ENCODE measurements at places on chromosomes 5 and 9.

- DNase-seq, result no peak
These were observed 283.9 kb upstream of the RFX3 start for GRCh38 chr9:3809724-3810123.

DNA sequence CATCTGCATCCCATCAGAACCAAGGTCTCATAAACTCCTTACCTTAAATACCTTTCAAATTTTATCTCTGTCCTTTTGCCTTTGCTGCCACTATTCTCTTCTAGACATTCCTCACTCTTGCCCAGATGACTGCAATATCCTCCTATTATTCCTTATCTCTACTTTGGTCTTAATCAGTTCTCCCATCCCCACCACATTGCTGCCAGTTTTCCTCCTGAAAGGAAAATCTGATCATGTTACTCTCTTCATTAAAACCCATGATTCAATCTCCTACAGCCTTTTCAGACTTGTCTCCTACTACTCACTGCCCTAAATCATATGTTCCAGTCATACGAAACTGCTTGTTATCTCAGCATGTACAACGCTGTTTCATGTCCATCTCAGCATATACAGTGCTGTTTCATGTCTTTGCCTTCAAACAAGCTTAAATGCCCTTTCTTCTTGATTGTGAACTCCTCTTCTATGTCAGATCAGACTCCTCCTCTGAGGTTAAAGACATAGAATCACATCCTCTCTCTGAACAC, 152.6 kb upstream of the FST start:
- DNase-seq, result no peak

- DNase-seq, result no peak
These were observed 34.1 kb downstream of the ECPAS start for GRCh38 chr9:111450124-111450523.

DNA sequence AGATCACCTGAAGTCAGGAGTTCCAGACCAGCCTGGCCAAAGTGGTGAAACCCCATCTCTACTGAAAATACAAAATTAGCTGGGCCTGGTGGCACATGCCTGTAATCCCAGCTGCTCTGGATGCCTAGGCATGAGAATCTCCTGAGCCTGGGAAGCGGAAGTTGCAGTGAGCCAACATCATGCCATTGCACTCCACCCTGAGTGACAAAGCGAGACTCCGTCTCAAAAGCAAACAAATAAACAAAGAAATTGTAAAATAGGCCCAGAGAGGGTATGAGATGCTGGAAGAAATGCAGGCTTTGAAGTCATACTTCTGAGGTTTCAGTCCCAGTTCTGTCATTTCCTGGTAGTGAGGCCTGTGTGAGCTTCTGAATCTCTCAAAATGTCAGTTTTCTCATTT, 5.3 kb upstream of the ARHGEF37 start:
- peak; percentile 53 for DNase-seq

- DNase-seq, result no peak
These were observed 265.8 kb upstream of the IRX4 start for GRCh38 chr5:2148312-2149194.

DNA sequence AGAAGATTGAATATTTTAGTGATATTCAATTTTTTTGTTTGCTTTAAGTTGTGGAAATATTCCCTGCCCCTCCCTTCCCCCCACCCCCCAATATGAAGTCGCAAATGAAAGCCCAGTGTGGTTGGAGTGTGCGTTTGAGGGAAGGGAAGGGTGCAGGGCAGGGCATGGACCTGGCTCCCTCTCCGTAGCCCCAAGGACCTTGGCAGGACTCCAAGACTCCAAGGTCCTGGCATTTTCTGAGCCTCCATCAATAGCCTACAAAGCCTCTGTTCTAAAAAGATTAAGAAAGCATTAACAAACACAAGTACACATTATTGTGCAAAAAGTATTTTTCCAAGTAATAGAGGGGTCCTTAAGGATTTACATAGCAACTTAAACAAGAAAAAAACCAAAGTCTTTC, 38.8 kb upstream of the PTPN3 start:
- DNase-seq, result no peak

DNA sequence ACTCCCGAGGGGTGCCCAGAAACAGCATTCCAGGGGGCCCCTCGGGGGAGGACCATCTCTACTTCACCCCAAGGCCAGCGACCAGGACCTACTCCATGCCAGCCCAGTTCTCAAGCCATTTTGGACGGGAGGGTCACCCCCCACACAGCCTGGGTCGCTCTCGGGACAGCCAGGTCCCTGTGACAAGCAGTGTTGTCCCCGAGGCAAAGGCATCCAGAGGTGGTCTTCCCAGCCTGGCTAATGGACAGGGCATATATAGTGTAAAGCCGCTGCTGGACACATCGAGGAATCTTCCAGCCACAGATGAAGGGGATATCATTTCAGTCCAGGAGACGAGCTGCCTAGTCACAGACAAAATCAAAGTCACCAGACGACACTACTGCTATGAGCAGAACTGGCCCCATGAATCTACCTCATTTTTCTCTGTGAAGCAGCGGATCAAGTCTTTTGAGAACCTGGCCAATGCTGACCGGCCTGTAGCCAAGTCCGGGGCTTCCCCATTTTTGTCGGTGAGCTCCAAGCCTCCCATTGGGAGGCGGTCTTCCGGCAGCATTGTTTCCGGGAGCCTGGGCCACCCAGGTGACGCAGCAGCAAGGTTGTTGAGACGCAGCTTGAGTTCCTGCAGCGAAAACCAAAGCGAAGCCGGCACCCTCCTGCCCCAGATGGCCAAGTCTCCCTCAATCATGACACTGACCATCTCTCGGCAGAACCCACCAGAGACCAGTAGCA, 83.9 kb downstream of the GOLPH3 start:
- no peak for DNase-seq

GRCh38 chr9:96318921-96319565, 17.1 kb upstream of the HSD17B3 start:
- DNase-seq, result no peak

DNA sequence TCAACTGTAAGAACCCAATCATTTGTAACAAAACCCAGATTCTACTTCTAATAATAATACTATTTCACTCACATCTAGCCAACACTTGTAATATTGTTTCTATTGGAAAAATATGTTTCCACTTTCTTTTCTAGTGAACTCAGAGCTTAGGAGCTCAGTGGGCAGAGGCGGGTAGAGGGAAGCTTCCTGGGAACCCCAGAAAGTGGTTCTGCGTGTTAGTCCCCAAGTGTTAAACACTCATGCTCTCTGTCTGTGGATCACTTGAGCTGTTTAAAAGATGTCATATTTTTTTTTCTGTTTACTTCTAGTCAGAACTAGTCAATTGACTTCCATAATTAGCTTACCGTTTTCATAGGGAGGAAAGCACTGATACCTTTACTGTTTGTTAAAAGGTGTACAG, 20.6 kb downstream of the SNX18 start:
- DNase-seq, result no peak

GRCh38 chr9:20619487-20620200, 2.7 kb downstream of the MLLT3 start:
- DNase-seq, result peak; percentile 34

DNA sequence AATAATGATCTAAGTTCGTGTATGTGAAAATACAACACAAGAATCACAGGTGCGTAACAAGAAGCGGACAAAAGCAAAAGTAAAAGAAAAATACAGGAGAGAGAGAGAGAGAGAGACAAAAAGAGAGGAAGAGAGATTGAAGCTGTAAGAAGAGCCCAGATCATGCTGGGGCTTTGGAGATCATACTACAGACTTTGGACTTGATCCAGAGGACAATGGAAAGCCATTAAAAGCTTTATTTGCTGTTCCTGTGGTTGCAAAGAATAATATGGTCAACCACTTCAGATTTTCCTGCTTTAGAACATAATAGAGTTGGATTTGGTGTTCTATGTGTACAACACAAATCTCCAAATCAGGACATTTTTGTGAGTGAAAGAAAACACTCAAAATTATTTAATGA, 561.4 kb downstream of the CAAP1 start:
- DNase-seq, result no peak

GRCh38 chr9:5364294-5365024, 24.8 kb upstream of the RLN1 start:
- no peak for DNase-seq

DNA sequence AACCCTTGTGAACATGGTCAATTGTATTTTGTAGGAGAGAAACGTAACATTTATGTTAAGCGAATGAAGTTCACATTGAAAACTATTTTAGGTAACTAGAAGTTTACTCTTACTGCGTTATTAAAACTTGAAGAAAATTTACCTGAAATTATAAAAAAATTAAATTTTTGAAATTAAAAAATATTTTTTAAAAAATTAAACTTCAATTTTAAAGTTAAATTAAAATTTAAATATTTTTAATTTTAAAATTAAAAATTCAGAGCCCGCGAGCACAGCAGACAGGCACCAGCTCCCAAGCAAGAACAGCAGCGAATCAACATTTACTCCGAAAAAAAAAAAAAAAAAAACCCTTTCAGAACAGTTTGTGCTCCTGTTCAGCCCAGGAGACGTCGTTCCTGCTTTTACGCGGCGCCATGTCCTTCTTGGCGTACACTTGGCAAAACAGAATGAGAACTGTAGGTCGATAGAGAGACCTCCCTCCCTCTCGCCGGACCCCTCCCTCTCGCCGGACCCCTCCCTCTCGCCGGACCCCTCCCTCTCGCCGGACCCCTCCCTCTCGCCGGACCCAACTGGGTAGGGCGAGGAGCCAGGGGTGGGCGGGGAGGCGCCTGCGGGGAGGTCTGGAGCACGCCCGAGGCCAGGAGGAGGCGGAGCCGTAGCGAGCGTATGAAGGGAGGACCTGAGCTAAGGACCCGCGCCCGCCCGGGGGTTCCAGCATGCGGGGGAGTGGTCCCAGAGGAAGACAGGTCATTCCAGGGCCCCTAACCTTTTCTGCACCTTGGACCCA, 235.8 kb downstream of the ROR2 start:
- DNase-seq, result no peak

DNA sequence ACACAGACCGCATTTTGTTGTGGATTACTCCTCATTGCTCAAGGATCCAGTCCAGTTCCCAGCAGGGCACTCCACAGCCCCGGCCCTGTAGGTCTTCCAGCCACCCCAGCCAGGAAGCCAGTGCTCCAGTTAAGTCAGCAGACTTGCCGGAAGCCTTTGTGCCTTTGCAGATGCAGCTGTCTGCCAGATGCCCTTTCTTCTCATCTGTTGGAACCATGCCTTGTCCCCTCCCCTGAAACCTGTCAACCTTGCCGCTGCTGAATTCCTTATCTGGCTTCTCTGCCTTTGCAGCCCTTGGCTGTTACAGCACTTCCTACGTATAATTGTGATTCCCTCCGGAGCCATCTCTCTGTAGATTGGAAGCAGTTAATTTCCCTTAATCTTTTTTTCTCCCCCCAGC, 28.4 kb downstream of the PSAT1 start:
- no peak for DNase-seq

- DNase-seq, result no peak
These were observed 74.9 kb downstream of the FANCC start for GRCh38 chr9:95242613-95243012.

DNA sequence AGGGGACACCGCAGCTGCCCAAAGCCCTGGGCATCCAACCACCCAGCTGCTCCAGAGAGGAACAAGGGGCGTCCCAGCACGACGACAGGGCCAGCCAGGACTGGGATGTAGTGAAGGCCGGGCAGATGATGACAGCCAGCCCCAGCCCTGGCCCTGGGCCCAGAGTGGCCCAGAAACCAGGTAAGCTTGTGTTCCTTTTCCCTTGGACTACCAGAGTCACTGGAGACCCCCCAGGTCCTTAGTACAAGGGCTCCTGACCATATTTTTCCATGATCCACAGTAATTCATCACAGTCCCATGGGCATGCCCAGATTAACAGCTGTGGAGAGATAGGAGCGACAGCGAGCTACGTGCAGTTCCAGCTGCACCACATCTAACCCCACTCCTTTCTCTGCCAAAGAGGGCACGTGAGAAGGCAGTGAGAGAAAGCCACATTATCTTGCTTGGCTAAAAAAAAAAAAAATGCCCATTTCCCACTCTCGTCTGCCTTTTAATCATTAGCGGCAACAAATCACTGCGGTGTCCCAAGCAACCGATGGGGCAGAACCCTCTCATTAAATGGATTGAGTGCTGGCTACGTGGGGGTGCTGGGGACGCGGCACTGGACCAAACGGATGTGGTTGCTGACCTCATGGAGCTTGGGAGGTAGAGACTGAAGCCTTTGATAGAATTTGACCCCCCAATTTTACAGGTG, 21.7 kb upstream of the SYNPO start:
- no peak for DNase-seq

DNA sequence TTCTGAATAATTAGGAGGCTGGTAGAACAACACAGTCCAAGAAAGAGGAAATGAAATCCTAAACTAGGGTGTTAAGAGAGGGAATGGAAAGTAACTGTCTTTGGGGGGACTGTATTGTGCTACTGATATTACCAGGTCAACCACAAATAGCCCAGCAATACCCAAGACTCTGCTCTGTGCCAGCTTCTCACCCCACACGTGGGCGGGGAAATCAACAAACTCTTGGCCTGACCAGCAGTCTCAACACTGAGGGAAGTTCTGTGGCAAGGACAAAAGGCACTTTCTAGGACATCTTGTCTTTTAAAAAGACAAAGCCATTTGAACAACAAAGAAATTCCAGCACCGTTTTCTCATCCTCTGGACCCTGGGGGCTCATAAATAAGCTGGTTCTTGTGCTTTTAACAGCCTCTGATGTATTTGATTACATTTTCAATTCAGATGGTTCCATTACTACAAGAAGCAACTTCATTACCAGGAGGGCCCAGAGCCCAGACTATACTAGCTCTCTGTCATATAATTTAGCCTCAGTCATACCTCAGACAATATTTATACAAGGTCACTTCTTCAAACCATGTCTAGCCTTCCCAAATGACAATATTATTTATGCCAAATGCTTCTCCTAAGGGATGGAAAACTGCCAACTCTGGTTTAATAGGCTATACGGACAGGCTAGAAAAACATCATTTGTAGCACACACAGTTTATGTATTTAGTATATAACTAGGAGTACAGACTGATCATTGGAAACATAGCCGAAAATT, 297.8 kb downstream of the CWC27 start:
- DNase-seq, result no peak

DNA sequence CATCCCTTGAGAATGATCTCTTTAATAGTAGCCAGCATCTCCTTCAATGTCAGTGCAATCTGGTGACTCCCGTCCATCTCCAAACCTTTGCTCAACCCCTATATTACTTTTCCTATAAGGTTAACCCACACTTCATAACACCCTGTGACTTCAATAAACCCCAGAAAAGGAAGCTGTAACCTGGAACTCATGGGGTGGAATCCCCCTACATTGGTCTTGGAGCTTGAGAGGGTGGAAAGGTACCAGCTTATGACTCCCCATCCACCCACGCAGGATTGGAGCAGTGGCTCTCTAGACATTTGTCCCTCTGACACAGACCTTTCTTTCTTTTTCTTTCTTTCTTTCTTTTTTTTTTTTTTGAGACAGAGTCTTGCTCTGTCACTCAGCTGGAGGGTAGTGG, 54.7 kb upstream of the ZFR start:
- no peak for DNase-seq

DNA sequence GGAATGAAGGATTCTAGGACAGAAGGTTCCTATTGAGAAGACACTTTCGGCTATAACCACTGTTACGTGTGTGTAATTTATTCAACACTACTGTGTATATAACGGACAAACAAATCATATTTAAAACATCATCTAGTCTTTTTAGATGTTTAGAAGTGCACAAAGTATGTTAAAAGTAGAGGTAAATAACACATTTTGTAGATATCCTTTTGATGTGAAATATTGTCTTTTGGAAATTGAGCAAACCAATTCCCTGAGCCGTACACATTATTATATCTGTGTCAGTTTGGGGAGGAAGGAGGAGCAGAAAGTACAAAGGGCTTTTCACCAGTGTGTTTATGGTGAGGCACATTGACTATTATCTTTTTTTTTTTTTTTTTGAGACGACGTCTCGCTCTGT, 39.1 kb upstream of the ANKRD18A start:
- no peak for DNase-seq
